ENCODE measurements at places on chromosomes 11 and 22.
A peak's percentile ranks its signal among the peaks of the same experiment; 100 is the strongest.

DNA sequence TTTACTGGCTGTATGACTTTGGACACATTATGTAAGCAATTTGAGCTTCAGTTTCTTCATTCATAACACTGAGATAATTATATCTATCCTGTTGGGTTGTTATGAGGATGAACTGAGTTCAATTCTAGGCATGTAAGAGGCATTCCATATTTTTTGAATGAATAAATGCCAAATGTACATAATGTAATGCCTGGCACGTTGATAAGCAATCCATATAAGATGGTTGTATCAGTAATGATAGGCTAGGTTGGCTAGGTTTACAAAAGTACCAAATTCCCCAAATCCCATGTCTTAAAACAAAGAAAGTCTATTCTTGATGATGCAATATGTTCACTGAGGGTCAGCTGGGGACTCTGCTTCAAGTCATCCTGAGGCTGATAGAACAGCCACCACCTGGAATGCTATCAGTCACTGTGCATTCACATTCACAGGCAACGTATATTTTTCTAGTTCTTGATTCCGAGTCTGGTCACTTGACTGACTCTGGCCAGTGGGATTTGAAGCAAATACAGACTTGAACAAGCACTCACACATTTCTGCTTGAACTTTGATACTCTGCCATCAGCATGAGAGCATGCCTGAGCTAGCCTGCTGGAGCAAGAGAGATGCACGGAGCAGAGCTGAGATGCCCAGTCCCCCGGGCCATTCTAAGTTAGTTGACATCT is 104.0 kb upstream of the TIMP3 start:
- DNase-seq: no peak

GRCh38 chr22:19871023-19871844 is 16.6 kb upstream of the GNB1L start:
- no peak for DNase-seq

- DNase-seq: no peak
Measured at GRCh38 chr11:75035256-75035655, 46.5 kb downstream of the NEU3 start.

DNA sequence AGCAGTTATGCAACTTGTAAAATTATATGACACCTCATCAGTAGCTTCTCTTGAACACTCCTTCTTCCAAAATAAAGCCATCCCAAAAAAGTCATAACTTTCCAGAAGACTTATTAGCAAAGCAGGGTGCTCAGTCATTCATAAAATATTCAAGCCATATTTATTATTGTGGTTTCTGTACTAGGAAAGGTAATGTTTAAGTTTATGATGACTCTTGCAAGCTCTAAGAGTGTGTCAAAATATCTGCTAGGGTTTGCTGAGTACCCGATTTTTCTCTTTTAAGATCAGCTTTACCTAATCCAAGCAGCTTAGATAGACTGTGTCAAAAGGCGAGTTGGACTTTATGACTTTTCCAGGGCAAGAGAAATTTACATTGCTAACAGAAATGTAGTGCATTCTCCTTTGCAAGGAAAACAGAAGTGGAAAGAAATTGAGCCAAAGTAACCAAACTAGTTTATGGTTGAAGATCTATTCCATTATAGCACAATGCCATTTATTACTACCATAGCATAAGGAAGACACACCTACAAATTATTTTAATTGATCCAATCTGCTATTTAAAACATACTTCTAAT is 98.0 kb upstream of the SOX6 start:
- peak; percentile 14 for DNase-seq

GRCh38 chr22:23157560-23158515 is 12.6 kb downstream of the RAB36 start:
- no peak for DNase-seq

GRCh38 chr22:41874090-41874489 is 40.8 kb downstream of the SHISA8 start:
- no peak for DNase-seq

- DNase-seq: no peak
Measured at GRCh38 chr22:26579331-26579886, 10.5 kb downstream of the TPST2 start.

DNA sequence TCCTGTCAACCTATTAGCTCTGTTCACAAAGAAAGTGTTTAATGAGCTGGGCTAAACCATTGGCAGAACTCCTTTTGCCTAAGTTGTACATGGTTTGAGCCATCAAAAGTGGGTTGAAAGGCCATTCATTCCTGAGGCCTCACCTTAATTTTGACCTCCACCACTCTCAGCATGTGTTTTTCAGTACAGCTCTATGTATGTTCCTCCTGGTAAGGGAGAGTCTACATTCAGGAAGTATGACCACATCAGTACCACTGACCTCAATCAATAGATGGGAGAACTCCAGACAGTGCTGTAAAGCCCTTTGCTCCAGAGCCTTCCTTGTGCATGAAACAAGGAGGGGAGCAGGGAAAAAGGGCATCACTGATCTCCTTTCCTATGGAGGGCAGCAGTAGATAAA is 87.8 kb upstream of the CARD18 start:
- DNase-seq: no peak

GRCh38 chr11:111360150-111361043 is 18.7 kb downstream of the POU2AF1 start:
- DNase-seq: no peak

DNA sequence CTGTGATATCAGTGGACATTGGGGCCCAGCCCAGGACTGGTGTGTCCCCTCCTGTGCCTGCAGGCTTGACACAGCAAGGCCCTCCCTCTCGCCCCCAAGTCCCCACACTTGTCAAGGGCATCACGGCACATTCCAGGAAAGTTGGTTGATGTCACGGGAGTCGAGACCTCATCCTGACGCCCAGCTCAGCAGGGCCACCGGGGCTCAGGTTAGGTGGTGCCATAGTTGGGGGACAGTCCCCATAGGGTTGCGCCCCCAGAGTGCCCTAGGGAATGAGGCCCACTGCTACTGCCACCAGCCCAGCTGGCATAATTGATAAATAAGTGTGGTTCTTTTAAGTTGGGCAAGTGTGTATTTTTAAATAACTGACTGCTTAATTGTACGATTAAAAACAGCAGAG is 28.3 kb upstream of the GRAMD4 start:
- DNase-seq: no peak

GRCh38 chr11:84476581-84476980 is 1150.6 kb downstream of the DLG2 start:
- peak; percentile 31 for DNase-seq

GRCh38 chr11:75441804-75442132 is 8.8 kb upstream of the KLHL35 start:
- peak; percentile 48 for DNase-seq

DNA sequence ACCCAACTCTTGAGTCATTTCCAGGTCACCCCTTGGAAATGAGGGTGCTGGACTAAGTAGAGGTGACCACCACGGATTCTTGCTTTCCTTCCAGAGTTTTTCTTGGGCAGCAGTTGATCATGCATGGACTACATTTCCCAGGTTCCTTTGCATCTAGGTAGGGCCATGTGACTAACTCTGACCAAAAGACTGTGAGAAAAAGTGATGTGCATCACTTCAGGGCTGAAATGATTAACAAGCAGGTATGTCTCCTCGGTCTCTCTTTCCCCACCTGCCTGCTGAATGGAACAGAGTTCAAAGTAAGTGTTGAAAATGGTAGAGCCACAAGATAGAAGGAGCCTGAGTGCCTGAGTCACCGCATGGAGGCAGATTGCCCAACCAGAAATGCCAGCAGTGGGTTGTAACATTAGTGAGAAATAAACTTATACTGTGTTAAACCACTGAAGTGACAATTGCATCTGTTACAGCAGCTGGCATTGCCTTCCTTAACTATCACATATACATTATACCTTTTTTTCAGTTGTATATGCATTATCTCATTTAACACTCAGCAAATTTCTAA is 113.5 kb downstream of the MN1 start:
- no peak for DNase-seq

- no peak for DNase-seq
Measured at GRCh38 chr11:131037873-131038272, 121.6 kb upstream of the SNX19 start.

DNA sequence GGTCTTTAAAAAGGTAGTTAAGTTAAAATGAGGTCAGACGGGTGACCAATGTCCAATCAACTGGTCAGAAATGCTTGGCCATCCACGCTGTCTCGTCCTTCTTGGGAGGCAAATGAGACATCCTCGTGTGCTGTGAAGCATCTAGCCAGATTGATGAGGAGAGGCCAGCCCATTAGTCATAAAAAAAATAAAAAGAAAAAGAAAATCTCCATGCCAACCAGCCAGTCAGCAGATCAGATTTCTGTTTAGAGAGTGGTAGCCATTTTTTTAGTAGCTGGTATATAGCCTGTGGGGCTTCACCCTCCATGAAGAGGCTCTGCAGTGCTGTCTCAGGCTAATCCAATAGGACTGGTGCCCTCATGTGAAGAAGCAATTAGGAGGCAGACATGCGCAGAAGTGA is 343.1 kb upstream of the SYN3 start:
- no peak for DNase-seq

DNA sequence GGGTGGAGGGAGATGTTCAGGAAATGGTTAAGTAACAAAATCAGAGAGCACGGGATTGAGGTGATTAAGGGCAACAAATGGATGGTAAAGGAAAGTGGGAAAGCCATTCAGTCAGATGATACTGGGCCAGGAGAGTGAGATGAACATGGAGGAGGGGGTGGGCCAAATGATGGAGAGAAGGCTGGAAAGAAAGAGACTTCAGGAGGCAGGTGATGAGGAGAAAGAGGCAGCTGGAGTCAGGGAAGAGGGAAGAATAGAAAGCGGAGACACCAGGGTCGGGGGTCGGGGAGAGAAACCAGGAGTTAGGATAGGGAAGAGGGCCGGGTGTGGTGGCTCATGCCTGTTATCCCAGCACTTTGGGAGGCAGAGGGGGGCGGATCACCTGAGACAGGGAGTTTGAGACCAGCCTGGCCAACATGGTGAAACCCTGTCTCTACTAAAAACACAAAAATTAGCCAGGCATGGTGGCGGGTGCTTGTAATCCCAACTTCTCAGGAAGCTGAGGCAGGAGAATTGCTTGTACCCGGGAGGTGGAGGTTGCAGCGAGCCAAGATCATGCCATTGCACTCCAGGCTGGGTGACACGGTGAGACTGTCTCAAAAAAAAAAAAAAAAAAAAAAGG is 4.7 kb upstream of the KDM2A start:
- no peak for DNase-seq

DNA sequence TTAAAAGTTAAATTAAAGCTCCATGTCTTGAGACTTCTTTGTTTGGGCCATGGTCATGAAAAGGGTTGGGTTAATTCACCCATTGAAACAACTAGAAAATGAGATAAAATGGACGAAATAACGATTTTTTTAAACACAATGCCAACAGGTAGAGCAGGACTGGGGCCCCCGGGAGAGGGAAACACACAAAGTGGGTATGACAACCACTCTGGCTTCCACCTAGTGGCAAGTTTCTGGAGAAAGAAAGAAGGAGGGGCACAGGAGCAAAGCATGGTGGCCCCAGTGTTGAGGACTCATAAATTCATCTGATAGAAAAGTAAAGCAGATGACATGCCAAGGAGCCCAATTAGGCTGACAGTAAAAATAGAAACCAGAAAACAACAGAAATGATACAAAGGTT is 68.4 kb downstream of the MYEOV start:
- DNase-seq: no peak

DNA sequence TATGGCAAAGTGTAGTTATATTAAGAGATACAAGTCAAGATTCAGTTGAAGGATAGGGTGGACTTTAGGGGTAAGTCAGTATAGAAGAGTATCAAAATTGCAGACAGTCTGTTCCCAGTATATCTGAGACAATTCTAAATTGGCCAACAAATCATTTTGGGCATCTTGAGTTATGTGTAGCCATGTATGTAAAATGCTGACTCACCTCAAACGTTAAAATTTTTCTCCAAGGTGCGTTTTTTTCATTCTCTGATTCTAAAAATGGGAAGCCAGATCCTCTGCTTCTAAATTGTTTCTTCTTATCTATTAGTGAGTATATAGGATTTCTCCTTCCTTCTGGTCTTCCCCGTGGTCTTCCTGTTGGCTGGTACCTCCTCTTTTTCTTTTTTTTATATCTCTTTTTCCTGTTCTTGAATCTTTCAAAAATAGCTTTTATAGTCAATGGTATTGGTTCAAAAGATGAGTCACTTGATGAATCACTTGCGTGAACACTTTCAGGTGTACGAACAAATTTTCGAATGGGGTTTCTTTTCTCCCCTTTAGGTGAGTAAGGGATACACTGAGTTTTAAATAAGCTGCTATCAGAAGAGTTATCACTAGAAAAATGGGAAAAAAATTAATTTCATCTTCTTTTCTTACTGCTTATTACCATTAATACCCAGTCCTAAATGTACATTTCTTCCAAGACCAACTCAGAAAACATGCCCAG is 3.2 kb downstream of the TAF1D start:
- DNase-seq: no peak

- no peak for DNase-seq
Measured at GRCh38 chr11:3016861-3017260, 24.7 kb upstream of the NAP1L4 start.

- DNase-seq: no peak
Measured at GRCh38 chr22:29871684-29872083, 11.3 kb upstream of the MTMR3 start.

GRCh38 chr11:57652662-57653061 is 3.0 kb upstream of the YPEL4 start:
- no peak for DNase-seq

- DNase-seq: no peak
Measured at GRCh38 chr11:100830274-100830673, 143.2 kb downstream of the ARHGAP42 start.

GRCh38 chr11:3139481-3140290 is 25.4 kb downstream of the OSBPL5 start:
- DNase-seq: no peak

DNA sequence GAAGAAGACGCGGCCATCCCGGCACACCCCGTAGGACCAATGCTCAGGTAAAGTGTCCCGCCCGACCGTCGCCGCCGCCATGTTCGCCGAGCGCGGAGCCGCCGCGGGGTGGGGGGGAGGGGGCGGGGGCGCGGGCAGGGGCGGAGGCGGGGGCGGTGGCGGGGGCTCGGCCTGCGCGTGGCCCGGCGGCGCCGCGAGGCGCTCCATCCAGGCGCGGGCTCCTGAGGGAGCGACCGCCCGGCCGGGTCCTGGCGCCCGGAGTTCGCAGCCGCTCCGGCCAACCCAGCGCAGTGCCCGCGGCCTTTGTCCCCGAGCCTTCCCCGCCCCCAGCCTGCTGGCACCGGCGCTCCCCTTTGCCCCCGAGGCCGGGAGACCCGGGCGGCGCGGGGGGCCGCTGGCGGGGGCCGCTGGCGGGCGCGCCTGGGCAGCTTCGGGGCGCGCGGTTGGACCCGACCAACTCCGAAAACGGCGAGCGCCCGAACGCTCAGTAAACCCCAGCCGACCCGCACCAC is at the start of gene PLEKHA7:
Gene PLEKHA7, minus strand, starts transcription at position 94 of the 512 bp plus-strand sequence. Its CDS starts 13 bp downstream, at position 81.
- DNase-seq: no peak

- DNase-seq: no peak
Measured at GRCh38 chr22:43897751-43898261, 6.0 kb upstream of the PNPLA5 start.

- DNase-seq: peak; percentile 77
Measured at GRCh38 chr11:115623021-115623451, 118.8 kb upstream of the CADM1 start.

Measured in hindlimb muscle (tissue), 1 donor.